ENCODE measurements at places on chromosomes 3 and 15.

DNA sequence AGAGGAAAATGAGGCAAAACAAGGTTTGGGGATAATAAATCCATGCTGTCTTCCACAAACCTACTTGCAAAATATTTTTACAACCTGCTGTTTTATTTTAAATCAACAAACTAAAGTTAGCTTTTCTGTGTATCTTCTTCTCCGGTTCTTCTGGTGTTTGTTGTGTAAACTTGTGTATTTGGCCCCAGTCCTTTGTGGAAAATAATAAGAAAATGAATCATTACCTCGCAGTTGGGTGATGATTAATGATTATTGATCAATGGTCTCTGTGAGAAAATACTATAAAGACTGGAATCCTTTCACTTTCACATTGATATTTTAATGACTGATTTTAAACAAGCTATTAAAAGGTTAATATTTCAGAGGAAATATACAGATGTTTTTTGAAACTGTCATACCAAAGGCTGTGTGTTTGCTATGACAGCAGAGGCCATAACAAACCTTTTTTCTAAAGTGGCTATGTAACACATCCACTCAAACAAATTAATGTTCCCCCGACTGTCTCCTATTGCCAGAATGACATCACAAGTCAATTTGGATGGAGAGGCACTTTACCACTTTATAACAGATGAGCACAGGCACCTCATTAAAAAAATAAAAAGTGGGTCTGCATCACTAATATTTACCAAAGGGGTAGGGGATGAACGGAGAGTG, 152.5 kb downstream of the MEX3B start:
- H3K36me3 ChIP-seq = no peaks in the 10 kb centered on the region
- H3K27ac ChIP-seq = no peak overlapping the region
- H3K27me3 ChIP-seq = no peaks in the 10 kb centered on the region
- no peak for DNase-seq
- H3K4me3 ChIP-seq = no peak overlapping the region

DNA sequence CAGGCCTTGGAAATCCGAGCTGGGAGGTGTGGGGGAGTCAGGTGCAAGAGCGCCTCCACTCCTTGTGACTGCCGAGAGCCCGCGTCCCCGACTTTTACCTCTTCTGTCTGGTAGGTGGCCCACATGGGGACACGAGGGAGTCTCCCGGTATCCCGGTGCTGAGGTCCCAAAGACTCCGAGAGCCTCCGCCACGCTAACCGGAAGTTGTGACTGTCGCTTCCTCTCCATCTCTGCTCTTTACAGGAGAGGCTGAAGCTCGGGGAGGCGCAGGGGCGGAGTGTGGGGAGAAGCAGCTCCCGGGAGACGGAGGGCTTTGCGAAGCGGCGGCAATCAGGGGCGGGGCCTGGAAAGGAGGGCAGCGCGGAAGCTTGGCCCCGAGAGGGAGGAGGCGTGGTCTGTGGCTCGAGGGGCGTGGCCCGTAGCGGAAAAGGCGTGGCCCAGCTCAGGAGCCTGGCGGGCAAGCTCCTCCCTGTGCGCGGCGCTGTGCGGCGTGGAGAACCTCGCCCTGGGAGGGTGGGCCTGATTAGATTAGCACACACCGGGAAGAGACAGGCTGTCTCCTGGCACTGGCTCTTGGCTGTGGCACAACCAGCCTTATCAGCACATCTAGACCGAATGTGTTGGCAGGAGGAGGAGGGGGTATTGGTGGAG, 143.9 kb downstream of the GABRB3 start:
- peak overlapping the region; percentile 42 for H3K4me3 ChIP-seq
- no peak overlapping the region for H3K27ac ChIP-seq
- H3K36me3 ChIP-seq = no peaks in the 10 kb centered on the region
- H3K4me1 ChIP-seq = no peaks in the 10 kb centered on the region
- DNase-seq = peak; percentile 86

DNA sequence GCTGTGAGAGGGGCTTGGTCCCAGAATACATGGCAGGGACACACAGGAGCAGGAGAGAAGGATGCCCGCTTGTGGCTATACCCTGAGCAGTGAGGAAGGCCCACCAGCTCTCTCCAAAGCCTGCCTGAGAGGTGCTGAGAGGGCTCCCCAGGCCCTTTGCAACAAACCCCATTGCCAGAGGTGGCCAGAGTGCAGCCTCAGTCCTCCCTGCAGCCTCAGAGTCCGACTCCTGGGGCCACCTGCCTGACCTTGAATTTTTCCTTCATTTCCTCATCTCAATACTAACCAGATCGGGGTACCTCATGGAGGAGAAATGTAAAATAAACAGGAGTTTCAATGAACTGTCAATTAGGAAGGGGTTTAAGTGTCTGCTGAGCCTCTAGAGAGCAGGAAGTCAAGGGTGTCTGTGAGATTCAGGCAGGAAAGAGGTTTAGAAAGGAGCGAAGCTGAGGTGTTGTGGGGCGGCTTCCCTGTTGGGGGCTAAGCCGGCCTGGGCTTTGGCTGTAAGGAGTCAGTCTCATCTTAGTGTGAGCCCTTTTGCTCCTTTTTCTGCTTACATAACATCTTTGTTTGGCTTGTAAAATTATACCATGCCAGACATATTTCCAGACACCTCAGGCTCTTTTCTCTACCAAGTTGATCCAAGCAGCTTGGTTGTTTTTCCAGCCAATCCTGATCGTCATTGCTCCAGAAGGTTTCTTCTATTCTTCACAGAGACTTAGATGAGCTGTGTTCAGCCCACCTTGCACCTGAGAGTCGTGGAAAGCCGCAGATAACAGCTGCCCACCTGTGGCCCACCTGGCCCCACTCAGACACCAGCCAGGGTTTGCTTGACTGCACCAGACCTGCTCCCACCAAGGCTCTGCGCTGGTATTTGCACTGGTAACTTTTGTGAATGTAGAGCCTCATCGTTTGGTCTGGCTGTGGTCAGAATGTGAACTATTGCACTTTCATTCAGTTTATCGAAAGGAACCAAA, 36.7 kb downstream of the CMTM7 start:
- no peak overlapping the region for H3K4me3 ChIP-seq
- DNase-seq = no peak
- no peaks in the 10 kb centered on the region for H3K36me3 ChIP-seq
- H3K4me1 ChIP-seq = no peaks in the 10 kb centered on the region
- no peak overlapping the region for H3K27ac ChIP-seq
- H3K27me3 ChIP-seq = no peaks in the 10 kb centered on the region

- H3K4me1 ChIP-seq = peaks cover 19% of the 10 kb centered on the region
- peak overlapping the region; percentile 82 for H3K27ac ChIP-seq
- H3K4me3 ChIP-seq = peak overlapping the region; percentile 56
- H3K27me3 ChIP-seq = no peaks in the 10 kb centered on the region
These were observed 1.1 kb upstream of the RBMS3 start for GRCh38 chr3:29279806-29280205.

DNA sequence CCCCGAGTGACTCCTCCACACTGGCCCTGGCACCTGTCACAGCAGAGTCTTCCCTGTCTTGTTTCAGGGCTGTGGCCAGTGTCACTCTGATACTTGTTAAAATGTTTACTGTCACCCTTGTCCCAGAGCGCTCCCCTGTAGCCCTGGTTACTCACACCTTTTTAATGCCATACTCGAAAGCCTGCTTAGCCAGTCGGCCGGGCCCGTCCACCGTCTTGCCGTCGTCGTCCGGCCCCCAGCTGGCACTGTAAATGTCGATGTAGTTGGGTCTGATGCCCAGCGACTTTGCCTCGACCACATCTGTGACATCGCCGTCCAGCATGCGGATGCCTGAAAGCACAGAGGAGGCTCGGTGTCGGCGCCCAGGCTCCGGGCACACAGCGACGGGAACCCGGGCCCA, 91.3 kb downstream of the PCSK6 start:
- H3K4me3 ChIP-seq = no peak overlapping the region
- no peak overlapping the region for H3K27ac ChIP-seq
- DNase-seq = no peak
- H3K27me3 ChIP-seq = peaks cover 15% of the 10 kb centered on the region
- no peaks in the 10 kb centered on the region for H3K4me1 ChIP-seq

DNA sequence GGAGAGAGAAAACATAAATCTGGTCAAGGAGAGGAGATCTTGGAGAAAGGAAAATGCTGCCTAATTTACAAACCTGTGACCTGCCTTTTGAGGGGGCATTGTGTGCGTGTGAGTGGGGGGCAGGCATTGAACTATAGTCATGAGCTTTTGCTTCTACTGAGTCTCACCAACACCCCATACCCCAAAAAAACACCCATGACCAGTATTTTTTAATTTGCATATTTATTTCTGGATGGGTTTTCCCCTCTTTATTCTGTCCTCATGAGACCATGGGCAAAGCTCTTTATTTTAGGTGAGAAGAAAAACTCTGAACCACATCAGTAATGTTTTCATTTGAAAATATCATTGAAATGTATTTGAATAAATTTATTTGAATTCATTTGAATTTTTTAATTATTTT, 20.6 kb downstream of the CD80 start:
- no peaks in the 10 kb centered on the region for H3K36me3 ChIP-seq
- H3K27ac ChIP-seq = no peak overlapping the region
- DNase-seq = no peak
- no peak overlapping the region for H3K4me3 ChIP-seq
- H3K27me3 ChIP-seq = no peaks in the 10 kb centered on the region
- no peaks in the 10 kb centered on the region for H3K4me1 ChIP-seq

- no peak overlapping the region for H3K4me3 ChIP-seq
- no peaks in the 10 kb centered on the region for H3K4me1 ChIP-seq
- no peaks in the 10 kb centered on the region for H3K36me3 ChIP-seq
- no peak overlapping the region for H3K27ac ChIP-seq
These were observed 459.8 kb downstream of the MCTP2 start for GRCh38 chr15:94691169-94691568.

- H3K27me3 ChIP-seq = no peaks in the 10 kb centered on the region
- no peak overlapping the region for H3K27ac ChIP-seq
- H3K4me1 ChIP-seq = no peaks in the 10 kb centered on the region
- no peaks in the 10 kb centered on the region for H3K36me3 ChIP-seq
- H3K4me3 ChIP-seq = no peak overlapping the region
These were observed 59.5 kb downstream of the ERC2 start for GRCh38 chr3:56408761-56409196.

DNA sequence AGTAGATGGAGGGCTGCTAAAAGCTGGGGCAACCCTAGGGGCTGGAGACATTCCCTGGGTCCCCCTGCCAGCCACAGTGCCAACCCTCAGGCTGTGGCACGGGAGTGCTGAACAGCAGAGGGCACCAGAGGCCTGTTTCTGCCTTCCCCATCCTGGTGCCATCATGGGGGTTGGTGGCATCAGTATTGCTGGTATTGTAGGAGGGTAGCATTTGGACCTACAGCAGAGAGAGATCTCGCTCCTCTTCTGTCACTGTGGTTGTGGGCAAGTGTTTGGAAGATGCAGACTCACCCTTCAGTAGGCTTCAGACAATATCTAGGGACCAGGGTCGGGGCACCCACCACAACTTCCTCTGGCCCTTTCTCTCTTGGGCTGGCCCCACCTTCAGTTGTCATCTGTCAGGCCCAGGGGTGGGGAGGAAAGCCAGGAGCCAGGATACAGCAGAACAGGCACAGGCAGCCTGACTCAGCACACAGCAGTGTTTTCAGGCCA, 123.5 kb downstream of the RPLP1 start:
- H3K4me3 ChIP-seq = no peak overlapping the region
- H3K27ac ChIP-seq = no peak overlapping the region
- no peaks in the 10 kb centered on the region for H3K4me1 ChIP-seq
- peak; percentile 78 for DNase-seq

DNA sequence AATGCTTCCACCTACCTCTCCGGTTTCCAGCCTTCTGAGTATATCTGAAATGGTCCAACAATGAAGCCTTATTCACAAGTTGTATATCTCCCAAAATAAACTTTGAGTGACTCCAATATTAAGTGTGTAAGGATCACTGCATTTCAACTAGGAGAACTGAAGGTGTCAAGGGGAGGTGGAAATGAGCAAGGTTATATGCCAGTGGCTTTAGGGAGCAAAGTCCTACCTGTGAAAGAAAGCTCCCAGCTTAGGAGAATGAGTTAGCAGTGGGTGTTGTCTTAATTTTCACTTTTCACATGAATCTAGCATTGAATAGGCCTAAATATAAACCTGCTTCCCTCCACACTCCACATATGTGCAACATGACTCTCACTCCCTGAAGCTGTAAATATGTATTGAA, 29.0 kb downstream of the LMCD1 start:
- H3K4me1 ChIP-seq = peaks cover 42% of the 10 kb centered on the region
- DNase-seq = no peak
- no peaks in the 10 kb centered on the region for H3K27me3 ChIP-seq
- no peak overlapping the region for H3K4me3 ChIP-seq

DNA sequence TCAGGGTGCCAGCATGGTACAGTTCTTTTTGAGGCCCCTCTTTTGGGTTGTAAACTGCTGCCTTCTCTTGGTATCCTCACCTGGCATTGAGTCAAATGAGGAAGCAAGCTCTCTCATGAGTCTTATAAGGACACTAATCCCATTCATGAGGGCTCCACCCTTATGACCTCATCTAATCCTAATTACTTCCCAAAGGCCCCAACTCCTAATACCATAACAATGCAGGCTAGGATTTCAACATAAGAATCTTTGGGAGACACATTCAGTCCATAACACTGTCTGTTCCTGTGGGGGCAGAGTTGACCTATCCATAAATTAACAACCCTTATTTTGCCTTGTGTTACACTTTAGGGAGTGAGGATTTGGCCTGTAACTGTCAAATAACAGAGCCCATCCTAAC, 278.3 kb downstream of the LRTM1 start:
- H3K27me3 ChIP-seq = no peaks in the 10 kb centered on the region
- no peak for DNase-seq
- H3K4me1 ChIP-seq = no peaks in the 10 kb centered on the region
- H3K36me3 ChIP-seq = no peaks in the 10 kb centered on the region
- no peak overlapping the region for H3K27ac ChIP-seq
- no peak overlapping the region for H3K4me3 ChIP-seq

- no peak overlapping the region for H3K27ac ChIP-seq
- H3K4me1 ChIP-seq = no peaks in the 10 kb centered on the region
- H3K4me3 ChIP-seq = no peak overlapping the region
These were observed 212.4 kb upstream of the POU1F1 start for GRCh38 chr3:87488765-87489164.

DNA sequence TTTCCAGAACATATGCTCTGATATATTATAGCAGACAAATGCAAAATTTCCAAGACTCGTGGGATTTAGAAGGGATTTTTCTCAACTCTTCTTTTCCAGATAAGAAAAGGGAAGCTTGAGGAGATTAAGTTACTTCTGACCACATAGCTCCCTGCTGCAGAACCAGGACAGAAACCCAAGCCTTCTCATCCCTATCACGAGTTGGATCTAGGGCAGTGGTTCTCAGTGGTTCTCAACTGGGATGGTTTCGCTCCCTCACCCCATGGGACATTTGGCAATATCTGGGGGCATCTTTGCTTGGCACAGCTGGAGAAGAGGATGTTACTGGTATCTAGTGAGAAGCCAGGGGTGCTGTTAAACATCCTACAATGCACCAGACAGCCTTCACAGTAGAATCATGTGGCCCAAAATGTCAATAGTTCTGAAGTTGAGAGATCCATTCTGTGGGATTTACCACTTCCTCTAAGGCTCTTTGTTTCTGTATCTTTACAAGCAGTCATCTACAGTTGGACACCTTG, 64.2 kb downstream of the LIPC start:
- no peaks in the 10 kb centered on the region for H3K4me1 ChIP-seq
- no peak overlapping the region for H3K4me3 ChIP-seq
- peaks cover 9% of the 10 kb centered on the region for H3K27me3 ChIP-seq
- H3K27ac ChIP-seq = no peak overlapping the region
